ENCODE measurements at places on chromosomes 7 and 10. TPM values are rescaled to one million over a fixed set of nuclear protein-coding genes. Genes with fewer than 3 reads are reported as not detected.

ASB10 gene
- total RNA-seq: not detected

NUPR2 gene
- total RNA-seq: not detected

FANK1 gene
- 13.9 TPM for total RNA-seq

GHRHR gene
- not detected for total RNA-seq

PLCE1 gene
- 1.3 TPM for total RNA-seq

VSTM2A gene
- total RNA-seq: not detected

NEUROD6 gene
- not detected for total RNA-seq

Data from smooth muscle cell of the coronary artery (primary cell).